ENCODE measurements at places on chromosomes 5 and 9.

DNA sequence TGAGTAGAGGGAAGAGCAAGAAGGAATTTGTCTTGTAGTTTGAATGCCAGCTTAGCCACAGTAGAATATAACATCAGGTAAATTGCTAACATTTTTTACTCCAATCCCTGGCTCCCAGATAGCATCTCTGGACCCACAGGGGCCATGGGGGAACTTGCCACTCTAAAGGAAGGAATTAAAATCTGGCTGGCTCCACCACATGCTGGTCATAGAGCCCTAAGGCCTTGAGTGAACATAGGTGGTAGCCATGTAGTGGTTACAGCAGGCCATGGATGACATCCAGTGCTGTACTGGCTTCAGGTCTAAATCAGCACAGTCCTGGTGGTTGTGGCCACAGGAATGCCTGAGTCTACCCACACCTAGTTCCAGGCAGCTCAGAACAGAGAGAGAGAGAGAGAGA lies 109.9 kb upstream of the RGMB start:
- no peak for DNase-seq

GRCh38 chr9:14768405-14769229 lies 46.1 kb upstream of the CER1 start:
- peak; percentile 77 for DNase-seq

DNA sequence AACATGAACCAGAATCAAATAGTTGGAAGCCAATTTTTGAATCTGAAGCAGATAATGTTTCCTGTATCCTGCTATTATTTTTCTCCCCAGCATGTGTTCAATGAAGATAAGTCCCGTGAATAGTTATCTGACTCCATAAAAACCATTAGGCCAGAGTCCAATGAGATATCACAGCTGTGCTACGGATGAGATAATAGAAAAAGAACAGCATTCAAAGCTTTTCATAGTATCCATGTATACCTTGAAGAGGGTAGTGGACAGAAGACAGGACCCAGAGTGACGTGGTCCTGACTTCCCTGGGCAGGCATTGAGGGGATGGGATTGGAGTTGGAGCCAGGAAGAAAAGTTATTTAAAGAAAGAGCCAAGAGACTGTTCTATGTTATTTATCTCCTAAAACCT lies 50.7 kb upstream of the C6 start:
- DNase-seq, result peak; percentile 39

DNA sequence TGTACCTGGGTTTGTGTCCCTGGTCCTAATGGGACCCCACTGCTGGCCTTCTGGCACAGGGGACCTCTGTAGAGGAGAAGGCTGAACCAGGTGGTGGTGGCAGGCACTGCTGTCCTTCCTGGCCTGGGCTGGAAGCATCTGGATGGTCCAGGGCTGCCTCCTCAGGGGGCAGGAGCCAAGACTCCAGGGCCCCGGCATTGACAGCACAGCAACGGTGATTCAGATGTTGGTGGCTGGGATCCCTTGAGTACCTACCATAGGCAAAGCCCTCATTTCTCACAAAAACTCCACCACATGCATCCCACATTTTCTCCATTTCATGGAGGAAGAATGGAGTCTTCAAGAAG lies 15.0 kb downstream of the FGD3 start:
- DNase-seq, result no peak

GRCh38 chr9:114224247-114224610 lies 68.9 kb downstream of the COL27A1 start:
- DNase-seq, result peak; percentile 51

DNA sequence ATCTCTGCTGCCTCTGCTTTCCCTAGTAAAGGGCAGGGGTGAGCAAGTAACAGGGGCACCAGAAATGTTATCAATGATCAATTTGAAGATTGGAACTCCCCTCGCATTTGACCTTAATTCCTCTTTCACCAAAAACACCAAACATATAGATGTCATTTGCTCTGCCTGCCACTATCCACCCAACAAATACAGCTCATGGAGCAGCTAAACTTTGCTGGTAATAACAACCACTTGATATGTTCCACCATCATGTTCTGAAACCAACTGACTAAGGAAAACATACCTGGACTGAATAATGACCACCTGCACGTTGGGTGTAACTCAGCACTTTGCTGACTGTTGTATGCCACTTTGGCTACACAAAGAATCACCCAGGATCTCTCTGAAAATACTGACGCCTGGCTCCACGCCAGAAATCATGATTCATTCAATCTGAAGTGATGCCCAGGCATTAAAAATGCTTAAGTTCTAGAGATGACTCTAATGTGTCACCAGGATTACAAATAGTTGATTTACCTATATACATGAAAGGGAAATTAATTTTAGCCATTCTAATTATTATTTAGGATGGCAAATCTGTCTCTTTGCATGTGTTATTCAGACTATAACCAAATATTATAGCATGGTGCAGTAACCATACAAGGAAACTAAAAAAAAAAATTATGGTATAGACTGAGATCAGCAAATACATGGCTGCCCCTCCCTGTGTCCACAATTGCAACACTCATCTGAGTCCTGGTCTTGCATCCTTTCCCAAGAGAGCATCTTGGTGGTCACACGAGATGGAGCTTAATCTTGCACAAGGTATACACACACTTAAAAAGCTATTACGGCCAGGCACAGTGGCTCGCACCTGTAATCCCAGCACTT lies 43.1 kb upstream of the TTC39B start:
- DNase-seq, result no peak

DNA sequence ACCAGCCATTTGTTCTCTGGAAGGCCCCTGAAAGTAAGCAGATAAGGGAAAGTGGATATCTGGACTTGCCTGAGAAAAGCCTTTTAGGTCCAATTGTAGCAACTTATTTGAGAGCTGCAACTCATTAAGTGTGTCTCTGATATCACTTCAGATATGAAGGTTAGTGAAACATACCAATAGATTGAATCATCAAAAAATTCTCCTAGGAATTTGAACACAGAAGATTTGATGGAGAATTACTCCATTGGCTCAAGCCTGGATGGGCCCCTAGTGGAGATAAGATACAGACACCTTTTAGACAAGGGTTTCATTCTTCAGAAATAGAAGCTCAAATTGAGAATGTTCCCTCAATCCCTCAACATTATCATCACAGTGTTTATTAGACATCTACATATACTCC lies 356.7 kb downstream of the NDUFS4 start:
- DNase-seq, result no peak

- no peak for DNase-seq
Measured at GRCh38 chr5:157108976-157109375, at the start of gene HAVCR2. TSS of gene HAVCR2 (minus strand) at chr5:157109044. CDS start at chr5:157108983, 61 bp downstream.

GRCh38 chr5:53211799-53212198 lies 102.2 kb upstream of the MOCS2 start:
- peak; percentile 34 for DNase-seq

- no peak for DNase-seq
Measured at GRCh38 chr9:7454624-7455023, 345.0 kb downstream of the DMAC1 start.

DNA sequence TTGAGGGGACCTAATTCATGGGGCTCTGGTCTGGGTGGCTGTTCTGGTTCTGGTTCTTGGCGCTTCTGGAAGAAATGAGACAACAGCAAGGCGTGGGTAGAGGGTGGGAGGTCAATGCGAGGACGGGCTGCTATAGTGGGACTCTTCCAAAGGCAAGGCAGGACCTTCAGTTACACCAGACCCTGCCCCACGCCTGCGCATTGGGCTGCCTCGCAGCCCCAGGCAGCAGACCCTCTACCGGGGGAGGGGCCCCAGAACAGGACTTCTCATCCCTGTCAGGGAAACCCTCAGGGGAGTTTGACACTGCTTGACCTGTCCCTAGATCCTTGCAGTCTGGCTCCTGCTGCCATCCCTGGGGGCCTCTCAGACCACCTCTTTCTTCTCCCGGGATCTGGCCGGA lies 18.5 kb downstream of the CCDC69 start:
- no peak for DNase-seq

GRCh38 chr9:6247266-6247665 lies 31.7 kb downstream of the IL33 start:
- peak; percentile 36 for DNase-seq

Measured in endothelial cell of umbilical vein (primary cell).